ENCODE measurements at places on chromosomes 5 and 9.

- DNase-seq = no peak
Observed at GRCh38 chr5:2732850-2733249, 18.6 kb downstream of the IRX2 start.

DNA sequence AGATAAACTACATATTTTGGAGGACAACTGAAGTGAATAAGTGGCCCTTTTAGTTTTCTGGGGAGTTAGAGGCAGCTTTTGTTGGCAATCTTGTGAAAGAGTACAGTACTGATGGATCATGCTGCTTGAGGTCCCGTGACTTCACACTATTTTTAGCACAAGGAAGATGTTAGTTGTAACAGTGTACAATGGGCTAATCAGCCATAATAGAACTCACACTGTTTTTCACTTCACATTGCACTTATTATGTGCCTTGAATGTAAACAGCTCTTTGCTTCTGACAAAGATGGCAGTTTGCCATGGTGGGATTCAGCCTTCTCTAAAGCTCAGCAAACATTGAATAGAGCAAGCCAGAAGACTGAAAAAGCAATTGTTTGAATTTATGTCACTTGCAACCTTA is 176.7 kb upstream of the ZNF608 start:
- DNase-seq = no peak

- DNase-seq = no peak
Observed at GRCh38 chr9:115635680-115636383, 517.8 kb upstream of the PAPPA start.

DNA sequence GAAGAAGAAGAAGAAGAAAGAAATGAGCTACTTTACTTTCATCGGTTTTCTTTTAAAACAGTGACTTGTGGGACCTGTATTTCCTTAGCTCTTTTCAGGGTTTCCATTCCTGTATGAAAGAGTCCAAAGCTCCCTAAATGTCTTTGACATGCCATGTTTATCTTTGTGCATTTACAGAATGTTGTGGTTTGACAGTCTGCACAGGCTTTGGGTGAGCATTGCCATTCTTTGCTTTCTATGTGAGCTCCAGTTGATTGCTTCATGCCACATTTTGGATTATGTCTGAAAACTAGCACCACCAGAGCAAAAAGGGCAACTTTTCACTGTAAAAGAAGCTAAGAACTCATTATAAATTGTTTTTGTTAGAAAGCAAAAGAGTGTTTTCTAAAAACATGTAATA is 733.4 kb downstream of the TLE4 start:
- no peak for DNase-seq

- DNase-seq = peak; percentile 52
Observed at GRCh38 chr9:137453643-137454081, 5.5 kb downstream of the NSMF start.

DNA sequence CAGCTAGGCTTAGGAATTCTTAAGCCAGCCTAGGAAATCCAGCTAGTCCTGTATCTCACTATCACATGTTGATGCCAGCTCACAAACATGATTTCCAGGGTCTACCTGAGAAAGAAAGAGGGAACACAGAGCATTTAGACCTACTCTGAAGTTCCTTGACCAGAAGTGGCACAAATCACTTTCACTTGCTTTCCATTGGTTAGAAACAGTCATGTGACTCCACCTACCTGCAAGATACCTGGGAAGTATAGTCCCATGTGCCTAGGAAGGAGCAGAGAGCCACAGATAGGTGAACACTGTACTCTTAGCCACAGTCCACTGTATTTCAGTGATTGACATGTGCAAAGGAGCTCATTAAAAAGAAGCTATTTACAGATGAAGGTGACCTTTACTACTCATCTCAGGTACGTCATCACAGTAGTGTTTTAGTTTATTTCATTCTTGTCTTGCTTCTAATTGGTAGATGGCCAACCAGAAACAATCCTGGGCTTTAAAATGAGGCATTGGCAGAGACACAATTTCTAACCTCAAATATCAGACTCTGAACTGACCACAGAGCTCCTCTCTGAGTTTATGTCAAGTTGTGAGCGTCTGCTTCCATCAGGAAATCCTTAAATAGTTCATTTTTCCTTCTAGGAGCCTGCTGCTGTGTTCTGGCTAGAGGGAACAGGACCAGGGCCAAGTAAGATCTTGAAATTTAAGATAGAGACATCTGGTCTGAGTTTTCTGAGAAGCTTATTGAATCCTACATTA is 340.7 kb downstream of the TLE4 start:
- no peak for DNase-seq

DNA sequence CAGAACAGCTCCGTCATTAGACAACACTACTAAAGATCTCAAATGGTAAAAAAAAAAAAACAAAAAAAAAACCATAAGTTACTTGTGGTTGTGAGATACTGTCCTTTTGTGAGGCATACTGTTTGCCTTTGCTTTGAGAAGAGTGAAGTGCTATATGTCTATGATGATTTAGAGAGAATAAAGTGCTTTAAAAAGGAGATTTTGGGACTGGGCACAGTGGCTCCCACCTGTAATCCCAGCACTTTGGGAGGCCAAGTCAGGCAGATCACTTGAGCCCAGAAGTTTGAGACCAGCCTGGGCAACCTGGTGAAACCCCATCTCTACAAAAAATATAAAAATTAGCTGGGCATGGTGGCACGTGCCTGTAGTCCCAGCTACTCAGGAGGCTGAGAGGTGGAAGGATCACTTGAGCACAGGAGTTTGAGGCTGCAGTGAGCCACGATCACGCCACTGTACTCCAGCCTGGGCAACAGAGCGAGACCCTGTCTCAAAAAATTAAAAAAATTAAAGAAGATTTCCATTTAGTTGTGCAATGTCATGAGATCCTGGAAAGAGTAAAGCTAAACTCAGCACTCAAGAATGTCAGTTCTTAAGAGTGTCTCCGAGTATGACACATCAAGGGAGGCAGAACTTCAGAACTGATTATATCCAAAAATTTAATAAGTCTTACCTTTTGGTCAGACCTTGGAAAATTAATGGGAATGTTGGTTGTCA is 87.3 kb downstream of the PRDM6 start:
- DNase-seq = no peak

DNA sequence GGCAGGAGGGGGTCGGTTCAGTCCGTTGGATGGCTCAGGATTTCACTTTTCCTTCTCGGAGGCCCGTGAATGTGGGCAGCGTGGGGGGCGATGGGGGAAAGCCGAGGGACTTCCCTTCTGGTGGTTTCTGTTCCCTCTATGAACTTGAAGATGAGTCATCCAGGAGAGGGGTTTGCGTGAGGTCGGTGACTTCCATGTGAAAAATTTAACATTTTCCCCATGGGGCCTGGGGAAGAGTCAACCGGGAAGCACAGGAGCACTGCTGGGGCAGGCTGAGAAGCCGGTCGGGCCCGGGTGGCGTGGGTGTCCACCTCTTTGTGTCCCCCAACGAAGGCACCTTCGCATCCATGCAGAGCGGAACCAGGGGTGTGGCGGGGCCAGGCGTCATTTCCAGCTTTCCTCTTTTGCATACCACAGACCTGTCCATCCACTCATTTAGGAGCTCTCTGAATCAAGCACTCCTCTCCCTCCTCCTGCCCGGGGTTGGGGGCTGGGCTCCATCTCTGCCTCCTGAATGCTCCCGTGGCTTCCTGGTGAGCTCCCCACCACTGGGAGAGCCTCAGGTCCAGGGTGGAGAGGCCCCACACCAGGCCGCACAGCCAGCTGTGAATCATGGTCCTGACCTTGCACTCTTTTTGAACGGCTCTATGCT is 68.4 kb downstream of the ANKRD33B start:
- no peak for DNase-seq

GRCh38 chr9:35766997-35767396 is 12.9 kb upstream of the MSMP start:
- DNase-seq = no peak

DNA sequence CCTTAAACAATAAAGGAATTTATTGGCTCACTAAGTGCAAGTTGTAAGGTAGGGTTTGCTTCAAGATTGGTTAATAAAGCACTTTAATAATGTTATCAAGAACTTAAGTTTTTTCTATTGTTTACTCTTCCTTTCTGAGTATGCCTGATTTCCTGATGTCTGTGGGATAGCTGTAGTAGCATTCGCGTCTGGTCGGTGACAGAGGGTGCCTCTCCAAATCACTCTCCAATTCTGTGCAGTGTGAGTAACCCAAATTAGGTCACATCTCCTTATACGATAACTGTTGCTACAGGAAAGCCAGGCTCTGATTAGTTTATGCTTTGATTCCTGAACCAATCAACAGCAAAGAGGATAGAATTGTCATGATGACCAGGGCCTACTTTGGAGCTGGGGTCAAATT is 90.7 kb downstream of the CCDC192 start:
- DNase-seq = no peak

DNA sequence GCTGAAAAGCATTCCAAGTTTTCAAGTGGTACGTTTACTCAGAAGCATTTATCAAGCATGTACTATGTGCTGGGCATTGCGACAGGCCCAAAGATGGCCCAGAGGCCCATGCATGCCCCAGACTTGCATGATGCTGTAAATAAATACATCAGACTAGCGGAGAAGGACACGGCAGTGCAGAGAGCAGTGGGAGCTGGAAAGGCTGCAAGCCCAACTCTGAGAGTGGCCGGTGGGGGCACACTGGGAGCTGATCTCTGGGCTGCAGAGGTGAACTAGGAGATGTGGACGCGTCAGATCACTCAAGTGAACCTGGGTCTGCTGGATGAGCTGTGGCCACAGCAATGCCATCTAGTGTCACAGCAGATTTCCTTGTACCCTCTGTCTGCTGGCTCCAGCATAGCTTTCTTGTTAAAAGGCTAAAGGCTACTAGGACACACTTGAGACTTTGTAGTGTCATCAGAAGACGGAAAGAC is 246.9 kb downstream of the FANCC start:
- DNase-seq = no peak

DNA sequence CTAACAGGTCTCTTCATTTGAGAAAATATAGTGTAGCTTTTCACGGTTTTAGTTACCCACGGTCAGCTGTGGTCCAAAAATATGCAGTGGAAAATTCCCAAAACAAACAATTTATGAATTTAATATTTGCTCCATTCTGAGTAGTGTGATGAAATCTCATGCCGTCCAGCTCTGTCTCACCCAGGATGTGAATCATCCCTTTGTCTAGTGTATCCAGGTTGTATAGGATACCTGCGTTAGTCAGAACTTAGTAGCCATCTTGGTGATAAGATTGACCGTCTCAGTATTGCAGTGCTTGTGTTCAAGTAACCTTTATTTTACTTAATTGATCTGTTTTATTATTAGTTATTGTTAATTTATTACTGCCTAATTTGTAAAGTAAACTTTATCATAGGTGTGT is 41.1 kb downstream of the NDUFS4 start:
- DNase-seq = peak; percentile 33

DNA sequence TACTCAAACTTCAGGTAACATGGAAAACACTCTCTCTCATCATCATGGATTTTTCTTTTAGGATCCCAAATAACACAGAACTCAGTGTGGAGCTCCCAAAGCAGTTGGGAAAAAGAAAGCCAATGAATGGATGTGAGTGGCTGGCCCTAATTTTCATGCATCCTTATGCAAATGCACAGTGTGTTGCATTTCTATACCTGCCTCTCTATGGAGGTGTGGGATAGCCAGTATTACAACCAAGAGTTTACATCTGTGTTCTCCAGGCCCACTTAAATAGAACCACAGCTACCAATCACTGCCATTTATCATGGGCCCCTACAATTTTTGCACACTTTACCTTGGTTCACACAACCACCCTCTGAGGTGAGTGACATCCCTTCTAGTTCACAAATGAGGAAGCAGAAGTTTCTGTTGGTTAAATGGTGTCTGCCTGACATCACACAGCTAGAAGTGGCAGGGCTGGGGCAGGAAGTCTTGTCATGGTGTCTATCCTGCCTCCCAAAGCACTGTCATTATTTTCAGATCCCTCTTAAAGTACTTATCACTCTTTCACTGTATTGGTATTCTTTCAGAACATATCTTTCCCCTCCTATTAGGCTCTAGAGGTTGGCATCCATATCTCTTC is 17.3 kb downstream of the MAMDC2 start:
- DNase-seq = no peak

- no peak for DNase-seq
Observed at GRCh38 chr5:77640589-77641396, 2.3 kb upstream of the OTP start.

DNA sequence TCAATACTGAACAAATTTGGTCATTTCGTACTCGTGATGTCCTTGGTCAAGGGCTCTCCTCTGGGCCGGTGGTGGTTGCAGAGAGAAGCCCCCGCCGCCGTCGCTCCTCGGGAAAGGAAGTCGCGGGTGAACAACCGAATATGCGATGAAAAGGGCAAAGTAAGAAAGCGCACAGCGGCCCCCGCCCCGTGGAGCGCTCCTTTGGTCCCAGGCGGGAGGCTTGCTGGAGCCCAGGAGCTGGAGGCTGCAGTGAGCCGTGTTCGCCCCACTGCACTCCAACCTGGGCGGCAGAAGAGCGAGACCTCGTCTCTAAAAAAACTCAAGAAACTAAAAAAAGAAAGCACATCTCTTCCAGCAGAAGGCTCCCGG is 108.4 kb upstream of the LARP1 start:
- DNase-seq = no peak

GRCh38 chr5:164048359-164048926 is 543.0 kb downstream of the MAT2B start:
- DNase-seq = no peak

DNA sequence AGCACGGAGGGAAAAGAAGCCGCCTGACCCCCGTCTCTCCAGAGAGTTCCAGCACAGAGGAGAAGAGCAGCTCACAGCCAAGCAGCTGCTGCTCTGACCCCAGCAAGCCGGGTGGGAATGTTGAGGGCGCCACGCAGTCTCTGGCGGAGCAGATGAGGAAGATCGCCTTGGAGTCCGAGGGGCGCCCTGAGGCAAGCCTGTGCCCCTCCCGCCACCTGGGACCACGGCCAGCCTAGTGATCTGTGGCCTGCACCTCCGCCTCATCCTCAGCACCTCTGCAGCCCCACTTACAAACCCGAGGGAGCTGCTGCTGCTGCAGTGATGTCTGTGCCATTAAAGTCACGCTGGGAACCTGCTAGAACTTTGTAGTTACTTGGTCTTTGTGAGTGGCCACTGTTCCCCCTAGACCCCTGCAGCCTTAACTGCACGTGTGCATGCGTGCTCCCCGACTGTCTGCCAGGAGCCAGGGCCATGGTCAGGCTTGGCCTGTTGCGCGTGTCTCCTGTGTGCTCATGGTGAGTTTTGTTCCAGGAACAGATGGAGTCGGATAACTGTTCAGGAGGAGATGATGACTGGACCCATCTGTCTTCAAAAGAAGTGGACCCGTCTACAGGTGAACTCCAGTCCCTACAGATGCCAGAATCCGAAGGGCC is 12.5 kb downstream of the SQSTM1 start:
- no peak for DNase-seq

GRCh38 chr5:69007726-69008368 is 86.0 kb upstream of the SLC30A5 start:
- peak; percentile 49 for DNase-seq

GRCh38 chr9:1047591-1048230 is 2.4 kb upstream of the DMRT2 start:
- no peak for DNase-seq

DNA sequence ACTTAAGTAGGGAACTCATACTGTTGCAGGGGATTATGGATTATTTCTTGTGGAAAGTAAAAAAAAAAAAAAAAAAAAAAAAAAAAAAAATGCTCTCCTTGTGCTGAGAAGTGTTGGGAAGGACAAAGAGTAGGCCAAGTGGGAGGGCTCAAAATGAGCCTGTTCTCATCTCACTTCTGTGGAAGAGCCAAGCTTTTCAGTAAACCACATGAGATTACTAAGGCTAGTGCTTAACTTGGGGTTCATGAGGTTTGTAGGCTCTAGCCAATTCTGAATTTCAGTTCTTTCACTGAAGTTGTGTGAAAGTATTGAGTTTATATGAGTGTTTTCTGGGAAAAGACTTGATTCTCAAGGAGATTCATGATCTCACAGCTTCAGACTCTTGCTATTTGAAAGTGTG is 23.0 kb upstream of the CEP78 start:
- DNase-seq = no peak

GRCh38 chr9:77999231-77999631 is 32.4 kb downstream of the GNAQ start:
- no peak for DNase-seq
